ENCODE measurements at places on chromosomes 16 and 17.

- no peak for DNase-seq
These were observed 7.9 kb downstream of the WFIKKN2 start for GRCh38 chr17:50843150-50843905.

- no peak for DNase-seq
These were observed 56.1 kb upstream of the TMC5 start for GRCh38 chr16:19361587-19361986.

GRCh38 chr16:87619360-87620200 lies 17.3 kb downstream of the JPH3 start:
- no peak for DNase-seq

DNA sequence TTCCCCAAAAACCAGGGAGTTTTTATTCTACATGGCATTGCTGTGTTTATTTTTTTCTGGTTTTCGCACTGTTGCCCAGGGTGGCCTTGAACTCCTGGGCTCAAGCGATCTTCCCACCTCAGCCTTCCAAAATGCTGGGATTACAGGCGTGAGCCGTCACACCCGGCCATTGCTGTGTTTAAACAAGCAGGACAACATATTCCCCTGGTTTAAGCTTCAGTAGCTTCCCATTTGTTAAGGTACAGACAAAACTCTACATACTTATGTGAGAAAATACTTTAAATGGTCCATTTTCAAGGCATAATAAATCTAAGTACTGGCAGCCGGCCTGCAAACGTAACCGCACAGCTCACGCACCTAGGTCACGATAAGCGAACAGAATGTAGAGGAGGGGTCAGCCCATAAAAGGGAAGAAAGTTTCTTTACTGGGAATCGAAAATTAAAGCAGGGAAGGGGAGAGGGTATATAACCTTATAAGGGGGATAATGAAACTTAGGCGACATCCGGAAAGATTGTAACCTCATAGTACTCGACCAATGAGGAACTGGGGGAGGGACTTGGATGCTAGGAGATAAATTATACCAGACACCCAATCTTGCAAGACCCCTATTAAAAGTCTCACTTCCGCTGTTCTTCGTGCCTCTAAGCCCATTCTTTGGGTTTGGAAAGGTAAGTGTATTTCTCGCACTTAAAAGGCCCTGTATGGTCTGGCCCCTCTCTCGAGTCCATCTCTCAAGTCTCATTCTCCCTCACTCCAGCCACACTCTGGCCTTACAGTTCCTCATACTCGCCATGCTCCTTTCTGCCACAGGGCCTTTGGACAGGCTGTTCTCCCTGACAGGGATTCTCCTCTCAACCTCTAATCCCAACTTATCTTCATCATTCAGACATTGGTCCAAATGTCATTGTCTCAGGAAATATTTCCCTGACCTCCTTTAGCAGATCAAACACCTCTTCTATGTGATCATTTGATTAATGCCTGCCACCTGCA lies 59.2 kb downstream of the TEX14 start:
- DNase-seq, result no peak

GRCh38 chr16:66207883-66208265 lies 158.6 kb upstream of the CDH5 start:
- no peak for DNase-seq

GRCh38 chr16:57531253-57531575 lies 5.2 kb downstream of the CCDC102A start:
- no peak for DNase-seq

DNA sequence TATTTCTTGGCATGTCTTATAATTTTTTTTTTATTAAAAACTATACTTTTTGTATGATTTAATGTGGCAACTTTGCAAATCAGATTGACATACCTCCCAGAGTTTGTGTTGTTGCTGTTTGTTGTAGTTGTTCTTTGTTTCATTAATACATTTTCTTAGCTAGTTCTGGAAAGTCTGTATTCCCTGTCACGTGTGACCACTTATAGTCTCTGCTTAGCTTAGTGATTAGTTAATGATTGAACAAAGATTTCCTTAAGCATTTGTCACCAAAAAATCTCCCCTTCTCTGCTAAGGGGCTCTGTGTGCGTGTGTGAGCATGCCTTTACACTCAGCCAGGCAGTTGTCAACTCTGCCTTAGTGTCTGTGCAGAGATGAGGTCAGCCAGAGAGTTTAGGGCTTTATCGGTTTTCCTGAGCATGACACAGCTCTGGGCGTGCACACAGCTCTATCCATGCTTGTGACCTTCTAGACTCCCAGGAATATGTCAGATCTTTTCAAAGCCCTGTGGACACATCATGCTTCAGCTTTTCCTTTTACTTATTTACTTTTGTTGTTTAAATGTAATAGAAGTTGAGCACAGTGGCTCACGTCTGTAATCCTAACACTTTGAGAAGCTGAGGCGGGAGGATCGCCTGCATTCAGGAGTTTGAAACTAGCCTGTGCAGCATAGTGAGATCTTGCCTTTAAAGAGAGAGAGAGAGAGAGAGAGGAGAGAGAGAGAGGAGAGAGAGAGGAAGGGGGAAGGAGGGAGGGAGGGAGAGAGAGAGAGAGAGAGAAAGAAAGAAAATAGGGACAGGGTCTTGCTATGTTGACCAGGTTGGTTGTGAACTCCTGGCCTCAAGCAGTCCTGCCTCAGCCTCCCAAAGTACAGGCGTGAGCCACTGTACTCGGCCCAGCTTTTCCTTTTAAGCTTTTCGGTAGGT lies 21.9 kb downstream of the DNAI2 start:
- no peak for DNase-seq

- DNase-seq, result no peak
These were observed 113.0 kb downstream of the COPRS start for GRCh38 chr17:31745964-31746600.

- no peak for DNase-seq
These were observed 267.2 kb downstream of the ENGASE start for GRCh38 chr17:79341816-79342215.

- DNase-seq, result no peak
These were observed 1.0 kb downstream of the IRX3 start for GRCh38 chr16:54285414-54286089.

DNA sequence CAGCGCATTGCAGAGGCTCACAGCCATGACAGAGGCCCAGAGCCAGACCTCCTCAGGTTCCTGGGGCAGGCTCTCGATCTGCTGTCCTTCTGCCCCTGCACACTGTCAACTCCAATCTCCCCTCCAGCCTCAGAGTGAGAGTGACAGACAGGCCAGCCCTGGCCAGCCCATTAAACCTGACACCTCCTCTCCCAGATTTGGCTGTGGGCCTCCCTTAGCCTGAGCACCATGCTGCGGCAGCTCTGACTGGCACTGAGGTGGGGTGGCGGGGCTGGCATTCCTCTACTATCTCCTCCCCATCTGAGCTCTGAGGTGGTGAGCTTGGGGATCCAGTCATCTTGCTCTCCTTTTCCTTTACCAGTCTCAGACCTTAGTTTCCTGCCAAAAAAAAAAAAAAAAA lies 15.5 kb upstream of the C1QL1 start:
- DNase-seq, result no peak

- DNase-seq, result peak; percentile 73
These were observed at the start of gene TOX3 for GRCh38 chr16:52547004-52547833. Gene TOX3 (minus strand): TSS chr16:52547143. CDS start chr16:52546723, 420 bp downstream.

- DNase-seq, result no peak
These were observed 8.5 kb upstream of the COG1 start for GRCh38 chr17:73184136-73184993.

GRCh38 chr17:37124821-37125173 lies 176.0 kb downstream of the AATF start:
- DNase-seq, result no peak

- DNase-seq, result no peak
These were observed 87.1 kb downstream of the USP22 start for GRCh38 chr17:20955427-20956323.

GRCh38 chr16:87346517-87347060 lies 29.4 kb upstream of the C16orf95 start:
- no peak for DNase-seq

- no peak for DNase-seq
These were observed 114.5 kb downstream of the SMG6 start for GRCh38 chr17:2188971-2189630.

DNA sequence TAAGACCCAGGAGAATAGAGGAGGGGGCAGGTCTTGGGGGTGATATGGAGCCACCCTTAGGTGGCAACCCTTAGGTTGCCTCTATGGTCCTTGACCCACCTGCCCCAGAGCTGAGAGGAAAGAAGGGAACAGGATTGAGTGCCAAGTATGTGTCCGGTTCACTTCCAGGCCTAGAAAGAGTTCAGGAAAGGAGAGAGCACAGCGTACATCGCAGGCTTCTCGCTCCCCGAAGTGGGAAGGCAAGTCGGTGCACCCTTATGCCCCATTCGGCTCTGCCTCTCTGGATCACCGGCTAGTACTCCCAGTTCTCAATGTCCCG lies 631 bp downstream of the SP6 start:
- DNase-seq, result no peak

Data from left colon (tissue), 2 donors.